Cortex of kidney (tissue), 1 donor: ENCODE measurements at places on chromosomes 1 and 21.

GRCh38 chr1:18058206-18058921, 49.2 kb upstream of the IGSF21 start:
- DNase-seq: no peak

DNA sequence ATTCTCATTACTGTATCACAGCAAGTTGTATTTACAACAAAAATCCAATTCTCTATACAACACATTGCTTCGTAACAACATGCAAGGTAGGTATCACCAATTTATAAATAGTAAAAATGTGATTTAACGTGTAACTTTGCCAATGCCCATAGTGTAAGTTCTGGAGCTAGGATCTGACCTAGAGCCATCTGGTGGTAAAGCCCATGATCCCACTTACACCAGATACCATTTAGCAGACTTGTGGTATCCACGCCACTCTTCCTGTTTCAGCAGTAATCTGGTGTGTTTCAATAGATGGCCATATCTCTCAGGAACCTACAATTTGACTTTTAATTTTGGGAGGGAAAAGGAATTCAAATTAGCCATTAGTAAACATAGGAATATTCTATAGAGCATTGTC, 10.2 kb downstream of the SETSIP start:
- DNase-seq: no peak

GRCh38 chr1:116514708-116515525, 55.9 kb downstream of the CD58 start:
- DNase-seq: no peak

DNA sequence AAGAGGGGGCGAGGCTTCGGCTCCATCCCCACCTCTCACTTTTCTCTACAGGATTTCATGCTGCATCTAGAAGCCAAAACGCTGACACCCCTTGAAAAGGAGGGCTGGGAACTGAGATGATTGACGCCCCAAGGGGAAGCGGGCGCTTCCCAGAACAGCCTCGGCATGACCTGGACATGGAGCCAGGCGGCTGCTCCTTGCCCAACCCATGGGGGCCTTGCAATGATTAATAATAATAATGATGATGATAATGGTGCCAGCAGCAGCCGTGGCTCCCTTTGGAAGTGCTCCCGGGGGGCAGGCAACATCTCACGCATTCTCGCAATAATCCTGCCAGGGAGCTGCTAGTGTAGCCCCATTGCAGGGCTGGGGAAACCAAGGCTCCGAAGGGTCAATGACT, 78.2 kb downstream of the RAP1GAP start:
- no peak for DNase-seq

GRCh38 chr1:180949616-180950000, 36.9 kb downstream of the KIAA1614 start:
- no peak for DNase-seq

DNA sequence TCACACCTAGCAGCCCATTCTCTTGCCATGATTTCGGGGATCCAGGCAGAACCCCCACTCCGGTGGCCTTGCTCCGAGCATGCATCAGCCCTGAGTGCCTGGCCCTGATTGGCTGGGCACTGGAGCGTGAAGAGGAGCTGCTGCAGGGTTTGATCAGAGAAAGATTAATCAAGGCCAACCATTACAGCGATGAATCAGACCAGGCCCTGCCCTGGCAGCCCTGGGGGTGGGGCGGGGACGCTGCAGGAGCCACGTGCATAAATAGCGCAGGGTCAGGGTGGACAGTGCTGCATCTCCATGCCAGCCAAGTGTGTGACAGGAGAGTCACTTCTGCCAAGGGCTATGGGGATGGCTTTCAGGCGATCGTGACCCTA, 3.4 kb upstream of the FAM131C start:
- DNase-seq: no peak

- DNase-seq: no peak
Observed at GRCh38 chr1:179809506-179810366, 66.6 kb downstream of the FAM163A start.

DNA sequence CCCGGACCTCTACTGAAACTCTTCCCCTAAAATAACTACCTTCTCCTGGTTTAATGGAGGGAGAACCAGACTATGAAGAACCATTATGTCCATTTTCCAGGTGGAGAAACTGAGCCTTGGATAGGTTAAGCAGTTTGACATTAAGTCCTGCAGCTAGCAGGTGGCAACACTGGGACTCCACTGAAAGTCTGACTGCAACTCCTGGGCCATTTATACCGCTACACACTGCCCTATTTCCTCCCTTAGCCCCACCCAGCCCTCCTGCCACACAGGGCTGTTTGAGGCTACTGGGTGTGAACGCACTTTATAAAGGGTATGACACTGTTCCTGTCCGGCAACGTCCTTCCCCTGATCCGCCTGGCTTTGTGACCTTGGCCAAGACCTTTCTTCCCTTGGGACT, 511 bp upstream of the INPP5B start:
- DNase-seq: no peak

DNA sequence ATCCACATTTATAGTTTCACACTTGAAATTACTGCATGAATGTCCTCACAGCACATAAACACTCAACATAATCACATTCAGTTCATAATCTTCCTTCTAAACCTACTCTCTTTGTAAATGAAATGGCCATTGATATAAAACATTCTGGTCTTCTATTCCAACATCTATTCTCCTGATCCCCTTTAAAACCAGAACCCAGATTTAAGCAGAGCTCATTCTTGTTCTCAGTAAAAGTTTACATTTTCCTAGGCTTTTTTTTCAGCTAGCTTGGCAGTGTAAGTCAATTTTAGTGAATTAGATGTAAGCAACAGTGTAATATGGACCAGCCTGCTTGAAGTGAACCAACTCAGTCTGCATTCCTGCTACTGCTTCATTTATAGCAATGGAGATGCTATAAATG, 460.7 kb upstream of the RGS18 start:
- DNase-seq: no peak
